ENCODE measurements at places on chromosomes 7 and 10.

DNA sequence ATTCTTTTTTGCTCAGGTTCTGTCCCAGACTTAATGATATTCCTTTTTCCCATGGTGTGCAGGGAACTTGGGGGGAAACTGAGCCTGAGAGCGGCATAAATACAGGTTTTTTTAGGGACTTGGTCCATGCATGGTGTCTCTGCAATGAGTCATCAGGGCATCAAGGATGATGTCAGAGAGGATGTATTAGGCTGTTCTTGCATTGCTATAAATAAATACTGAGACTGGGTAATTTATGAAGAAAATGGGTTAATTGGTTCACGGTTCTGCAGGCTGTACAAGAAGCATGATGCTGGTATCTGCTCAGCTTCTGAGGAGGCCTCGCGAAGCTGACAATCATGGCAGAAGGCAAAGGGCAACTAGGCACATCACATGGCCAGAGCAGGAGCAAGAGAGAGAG lies 185.4 kb downstream of the RAB11FIP2 start:
- DNase-seq, result no peak

DNA sequence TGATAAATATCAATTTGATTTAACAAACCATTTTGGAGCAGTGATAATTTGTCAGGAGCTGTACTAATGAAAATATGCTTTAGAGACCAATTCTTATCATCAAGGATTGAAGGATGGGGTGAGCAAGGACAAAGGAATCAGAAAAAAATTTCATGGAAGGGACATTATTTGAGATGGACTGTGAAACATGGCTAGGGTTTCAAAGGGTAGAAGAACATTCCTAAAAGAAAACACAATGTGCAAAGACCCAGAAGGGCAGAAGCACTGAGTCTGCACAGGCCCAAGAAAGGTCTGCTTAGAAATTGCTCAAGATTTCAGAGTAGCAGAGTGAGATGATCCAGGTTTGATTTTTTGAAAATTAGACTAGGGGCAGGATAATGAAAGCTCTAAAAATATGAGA lies 174.5 kb downstream of the LRRN3 start:
- no peak for DNase-seq

DNA sequence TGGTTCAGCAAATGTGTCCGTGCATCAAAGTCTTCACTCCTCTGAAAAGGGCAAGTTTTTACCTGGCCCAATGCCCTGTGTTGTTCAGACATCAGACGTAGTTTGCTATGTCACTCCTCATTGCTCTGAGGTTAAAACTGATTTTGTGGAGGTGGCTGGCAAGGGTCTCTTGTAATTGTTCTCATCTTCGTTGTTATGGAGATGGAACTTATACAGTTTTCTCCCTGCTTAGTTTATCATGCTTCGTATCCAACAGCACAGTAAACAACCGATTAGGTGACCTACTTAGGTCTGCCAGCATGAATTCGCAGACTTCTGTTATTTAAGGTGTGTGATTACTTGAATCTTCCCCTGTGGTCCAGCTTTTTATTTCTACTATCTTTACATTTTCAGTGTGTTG lies 274.1 kb upstream of the SMIM30 start:
- no peak for DNase-seq

GRCh38 chr7:2820508-2820934 lies 23.6 kb downstream of the GNA12 start:
- no peak for DNase-seq

DNA sequence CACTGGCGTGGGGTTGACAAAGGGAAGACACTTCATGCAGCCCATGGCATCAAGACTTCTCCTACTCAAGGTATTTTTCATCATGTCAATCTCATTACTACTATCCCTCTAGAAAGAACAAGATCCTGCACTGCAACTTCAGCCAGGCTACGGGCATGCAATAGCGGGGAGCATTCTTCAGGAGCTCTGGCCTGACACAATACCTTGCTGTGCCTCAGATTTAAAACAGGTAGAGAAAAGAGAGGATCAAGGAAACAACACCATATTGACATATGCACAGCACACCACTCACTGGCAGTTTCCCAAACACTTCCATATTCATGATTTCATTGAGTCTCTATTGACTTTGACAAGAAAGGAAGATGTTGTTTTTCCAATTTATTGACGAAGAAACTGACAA lies 51.5 kb downstream of the DOCK4 start:
- no peak for DNase-seq

- no peak for DNase-seq
These were observed 181.8 kb downstream of the CDK14 start for GRCh38 chr7:90777886-90778285.

- no peak for DNase-seq
These were observed 81.9 kb upstream of the AUTS2 start for GRCh38 chr7:69516238-69516820.

DNA sequence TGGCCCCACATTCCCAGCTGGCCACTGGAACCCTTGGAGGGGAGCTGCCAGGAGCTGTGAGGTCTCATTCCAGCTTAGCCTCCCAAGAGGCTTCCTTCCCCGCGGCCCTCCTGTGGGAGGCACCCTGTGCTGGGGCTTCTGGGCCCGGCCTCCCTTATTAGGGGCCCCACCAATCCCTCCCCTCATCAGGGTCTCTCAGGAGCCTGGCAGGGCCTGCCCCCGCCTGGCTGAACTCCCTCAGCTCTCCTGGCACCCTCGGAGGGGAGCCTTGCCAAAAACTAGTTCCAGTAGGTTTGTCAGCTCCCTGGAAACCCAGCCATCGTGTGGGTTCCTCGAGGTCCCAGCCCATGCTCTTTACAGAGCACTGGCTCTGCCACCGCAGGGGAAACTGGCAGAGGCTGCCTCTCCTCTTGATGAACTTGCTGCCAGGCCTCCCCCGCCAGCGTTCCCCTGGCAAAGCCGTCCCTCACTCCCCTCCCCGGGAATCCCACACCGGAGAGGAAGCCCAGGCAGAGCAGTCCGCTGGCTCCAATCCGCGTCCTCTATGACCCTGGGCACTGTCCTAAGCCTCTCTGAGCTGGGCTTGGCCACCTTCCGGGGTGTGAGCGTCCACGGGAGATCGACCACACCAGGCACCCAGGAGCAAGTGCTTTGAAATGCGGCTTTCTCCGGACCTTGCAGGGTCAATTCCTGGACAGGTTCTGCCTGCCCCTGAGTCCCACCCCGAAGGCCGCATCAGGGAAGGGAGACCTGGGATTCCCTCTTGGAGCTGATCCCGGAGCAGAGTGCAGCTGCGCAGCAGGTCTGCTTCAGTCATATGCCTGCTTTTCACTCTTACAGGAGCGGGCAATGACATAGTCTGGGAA lies 139.8 kb downstream of the ARHGAP22 start:
- DNase-seq, result no peak

DNA sequence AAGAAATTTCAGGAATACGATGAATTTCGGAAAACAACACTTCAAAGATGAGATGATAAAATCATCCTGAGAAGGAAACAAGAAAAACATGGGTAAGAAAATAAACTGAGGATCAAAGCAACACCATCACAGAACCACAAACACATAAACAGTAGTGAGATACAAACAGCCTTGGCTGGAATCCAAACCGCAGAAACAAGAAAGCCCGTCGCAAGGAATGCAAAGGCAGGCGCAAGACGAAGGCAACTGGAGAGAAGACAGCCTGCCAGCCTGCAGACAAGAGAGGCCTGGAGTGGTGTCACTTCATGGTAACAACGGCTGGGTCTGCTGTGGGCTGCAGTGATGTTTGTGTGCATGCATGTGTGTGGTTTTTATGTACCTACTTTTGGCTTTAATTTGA lies 61.8 kb upstream of the DRGX start:
- no peak for DNase-seq

DNA sequence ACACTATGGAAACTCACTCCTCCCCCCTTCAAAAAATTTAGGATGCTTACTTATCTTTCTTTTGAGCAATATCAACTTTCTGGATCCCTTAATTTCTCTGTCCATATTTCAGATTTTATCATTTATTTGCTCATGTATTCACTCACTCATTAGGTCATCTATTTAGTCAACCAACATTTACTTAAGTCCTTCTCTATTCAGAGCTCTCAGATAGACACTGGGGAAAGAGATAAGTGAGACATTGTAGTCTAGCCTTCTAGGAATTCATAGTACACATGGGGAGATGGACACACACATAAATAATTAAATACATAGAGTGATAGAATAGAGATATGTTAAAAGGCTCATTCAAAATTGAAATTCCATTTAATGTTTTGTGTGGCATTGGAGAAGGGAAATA lies 9.2 kb downstream of the CPN1 start:
- DNase-seq, result no peak

DNA sequence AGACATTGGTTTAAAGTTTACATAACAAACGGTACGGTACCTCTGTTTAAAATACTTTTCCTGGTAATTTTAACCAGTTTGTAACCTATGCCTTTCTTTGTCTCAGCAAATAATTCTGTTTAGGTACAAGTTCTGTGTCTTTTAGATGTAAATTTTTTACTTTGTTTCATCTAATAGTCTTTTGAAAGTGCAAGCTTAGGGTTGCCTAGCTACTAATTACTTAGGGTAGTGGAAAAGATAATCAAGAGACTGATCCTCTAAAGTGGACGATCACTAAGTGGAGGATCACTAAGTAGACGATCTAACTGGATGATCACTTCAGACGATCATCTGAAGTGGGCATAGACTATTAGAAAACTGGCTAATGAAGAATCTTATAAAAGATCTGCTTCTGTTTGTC lies 16.1 kb upstream of the FKBP9 start:
- no peak for DNase-seq

GRCh38 chr7:78015574-78016260 lies 217.1 kb downstream of the PHTF2 start:
- no peak for DNase-seq

GRCh38 chr10:111281516-111281915 lies 204.7 kb downstream of the ADRA2A start:
- DNase-seq, result no peak
